ENCODE measurements at places on chromosomes 12 and 14.

- no peak for DNase-seq
Observed at GRCh38 chr14:29838752-29839151, 88.9 kb downstream of the PRKD1 start.

DNA sequence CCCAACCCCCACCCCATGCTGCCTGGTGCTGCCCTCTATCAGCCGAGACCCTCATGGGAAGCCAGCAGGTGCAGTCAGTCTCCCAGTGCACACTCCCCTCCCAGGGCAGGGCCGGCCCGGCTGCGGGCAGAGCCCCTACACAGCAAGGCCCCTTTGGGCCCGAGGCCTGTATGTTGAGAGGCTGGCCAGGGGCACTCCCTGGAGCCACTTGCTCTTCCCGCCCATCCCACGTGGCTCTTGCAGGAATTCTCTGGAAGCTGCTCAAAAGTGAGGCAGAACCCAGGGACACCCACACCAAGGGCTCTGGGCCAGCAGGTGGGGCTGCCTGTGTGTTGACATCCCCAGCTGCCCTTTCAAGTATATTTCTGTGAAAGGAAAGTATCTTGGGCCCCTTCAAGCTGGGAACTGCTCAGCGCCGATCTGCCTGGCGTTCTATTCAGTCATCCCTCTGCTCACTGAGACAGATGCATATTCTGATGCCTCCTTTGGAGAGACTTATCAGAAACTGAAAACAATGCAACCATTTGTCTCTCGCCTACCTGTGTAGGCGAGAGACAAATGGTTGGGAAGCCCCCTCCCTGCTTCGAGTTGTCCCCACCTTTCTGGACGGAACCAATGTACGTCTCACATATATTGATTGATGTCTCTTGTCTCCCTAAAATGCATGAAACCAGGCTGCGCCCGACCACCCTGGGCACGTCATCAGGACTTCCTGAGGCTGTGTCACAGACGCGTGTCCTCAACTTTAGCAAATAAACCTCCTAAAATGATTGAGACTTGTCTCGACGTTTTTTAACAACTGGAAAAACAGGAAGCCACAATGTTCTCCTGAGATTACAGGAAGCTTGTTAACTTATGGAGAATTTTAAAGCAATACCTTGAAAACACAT is 6.0 kb downstream of the GPR132 start:
- no peak for DNase-seq

GRCh38 chr14:87869619-87870583 is 123.1 kb downstream of the GALC start:
- DNase-seq: no peak

DNA sequence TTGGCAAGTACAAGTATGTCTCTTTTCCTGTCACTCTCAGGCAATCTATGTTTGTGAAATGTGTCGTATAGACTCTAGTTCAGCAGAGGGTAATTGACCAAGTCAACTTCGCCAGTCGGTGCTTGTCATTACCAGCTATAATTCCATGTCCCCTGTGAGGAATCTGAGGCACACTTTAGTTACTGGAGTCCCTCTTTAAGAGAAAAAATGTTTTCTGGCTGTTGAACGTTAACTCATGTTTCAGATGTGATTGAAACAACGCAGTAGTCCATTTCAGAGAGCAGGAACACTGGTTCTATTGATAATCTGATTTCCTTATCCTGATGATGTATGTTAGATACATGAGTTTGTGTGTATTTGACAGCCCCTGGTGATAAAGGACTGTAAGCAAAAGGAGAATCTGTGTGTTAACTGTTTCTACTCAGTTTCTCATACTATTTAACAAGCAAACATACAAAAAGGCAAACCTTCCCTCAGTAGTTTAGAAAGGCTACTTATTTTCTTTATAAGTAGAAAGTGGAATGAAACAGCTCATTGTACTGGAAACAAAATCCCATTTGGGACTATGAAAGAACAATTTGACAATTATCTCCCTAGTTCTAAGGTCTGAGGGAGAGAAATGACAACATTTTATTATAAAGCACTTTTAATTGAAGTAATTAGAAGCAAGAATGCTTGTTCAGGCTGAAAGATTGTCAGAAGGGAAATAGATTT is 161.1 kb upstream of the TRHDE start:
- DNase-seq: no peak

DNA sequence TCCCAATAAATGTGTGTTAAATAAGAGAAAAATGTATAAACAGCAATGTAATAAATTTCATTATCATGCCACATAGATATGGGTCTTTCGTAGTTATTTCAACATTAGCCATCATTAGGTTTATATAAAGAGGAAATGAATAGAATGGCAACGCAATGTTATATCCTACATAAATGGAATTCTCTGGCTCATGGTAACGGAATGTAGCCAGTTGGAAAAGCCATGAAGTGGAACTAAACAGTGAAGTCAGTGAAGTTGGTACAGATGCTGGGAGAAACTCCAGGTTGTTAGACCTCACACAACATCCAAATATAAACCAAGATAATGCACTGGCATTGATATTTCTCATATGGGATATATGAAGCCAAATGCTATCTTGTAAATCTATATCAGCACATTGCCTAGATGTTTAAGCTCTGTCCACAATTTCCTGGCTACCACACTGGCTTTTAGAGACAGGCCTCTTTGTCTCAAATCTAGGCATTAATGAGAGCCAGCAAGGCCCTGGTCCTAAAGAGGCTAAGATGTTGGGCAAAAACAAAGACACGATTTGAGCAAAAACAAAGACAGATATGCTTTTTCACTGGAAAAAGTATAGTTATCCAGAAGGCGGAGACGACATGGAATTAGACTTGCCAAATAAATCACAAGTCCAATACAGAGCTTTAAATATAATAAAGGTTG is 861.0 kb downstream of the RPS29 start:
- DNase-seq: no peak

DNA sequence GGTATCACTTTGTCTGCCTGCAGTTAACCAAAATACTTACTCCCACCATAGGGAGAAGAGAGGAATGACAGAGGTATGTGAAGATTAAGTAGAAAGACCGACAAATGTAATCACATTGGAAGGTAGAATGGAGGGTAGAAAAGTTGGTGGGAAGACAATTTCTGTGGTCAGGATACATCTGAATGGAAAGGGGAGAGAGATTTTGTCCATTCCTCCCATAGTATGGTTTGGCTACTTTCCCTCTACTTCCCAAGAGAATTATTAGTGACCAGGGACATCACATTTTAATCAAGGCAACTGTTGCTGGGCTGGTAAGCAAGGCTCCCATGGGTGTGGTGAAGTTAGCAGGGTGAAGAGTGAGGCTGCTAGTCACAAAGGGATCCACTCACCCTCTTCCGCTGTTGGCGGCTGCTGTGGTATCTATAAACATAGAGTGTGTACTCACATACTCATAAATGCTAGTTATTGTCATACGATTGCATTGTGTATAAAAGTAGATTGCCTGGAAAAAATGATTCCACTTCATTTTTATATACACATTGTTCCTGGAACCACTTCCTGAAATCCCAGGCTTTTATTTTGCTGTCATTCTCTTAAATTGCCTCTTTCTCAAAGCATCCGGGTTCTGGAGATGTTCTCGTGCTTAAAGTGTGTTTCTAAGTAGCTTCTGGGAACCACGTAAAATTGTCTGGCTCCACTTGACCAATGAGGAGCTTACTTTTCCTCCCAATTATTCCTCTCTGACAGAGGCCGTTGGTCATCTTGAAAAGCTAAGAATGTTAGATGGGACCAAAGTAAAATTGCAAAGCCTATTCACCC is 413.1 kb downstream of the ZFP36L1 start:
- DNase-seq: no peak
